ENCODE measurements at places on chromosomes 6 and 20. TPM values are rescaled to one million over a fixed set of nuclear protein-coding genes. Genes with fewer than 3 reads are reported as not detected.

DNA sequence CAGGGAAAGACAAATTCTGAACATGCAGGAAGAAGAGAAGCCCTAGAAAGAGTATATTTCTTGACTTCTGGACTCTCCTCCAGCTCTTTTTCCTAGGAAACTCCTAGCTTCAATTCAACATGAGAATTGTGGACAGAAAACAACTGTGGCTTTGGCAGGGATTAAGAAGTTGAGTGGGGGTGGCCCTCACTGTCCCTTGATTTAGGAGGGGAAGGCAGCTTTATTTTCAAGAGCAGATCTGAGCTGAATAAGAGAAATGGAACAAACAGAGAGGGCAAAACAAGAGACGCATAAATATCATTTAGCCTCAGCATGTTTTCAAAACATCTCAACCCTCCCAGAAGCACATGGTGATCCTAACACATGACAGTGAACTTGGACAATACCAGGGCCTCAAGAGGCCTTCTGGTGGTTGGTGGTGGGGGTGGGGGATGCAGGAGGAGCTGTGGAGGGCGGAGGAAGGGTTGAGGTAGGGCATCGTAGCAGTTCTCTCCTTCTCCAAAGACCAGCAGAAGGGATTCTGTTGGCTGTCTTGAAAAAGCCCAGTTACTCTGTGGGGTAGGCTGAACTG, 21.1 kb upstream of the TAGAP start:
- H3K27ac ChIP-seq, result no peak overlapping the region
- H3K4me3 ChIP-seq, result no peak overlapping the region
- peaks cover 18% of the 10 kb centered on the region for H3K4me1 ChIP-seq
- peaks cover 26% of the 10 kb centered on the region for H3K27me3 ChIP-seq
- H3K36me3 ChIP-seq, result no peaks in the 10 kb centered on the region

DNA sequence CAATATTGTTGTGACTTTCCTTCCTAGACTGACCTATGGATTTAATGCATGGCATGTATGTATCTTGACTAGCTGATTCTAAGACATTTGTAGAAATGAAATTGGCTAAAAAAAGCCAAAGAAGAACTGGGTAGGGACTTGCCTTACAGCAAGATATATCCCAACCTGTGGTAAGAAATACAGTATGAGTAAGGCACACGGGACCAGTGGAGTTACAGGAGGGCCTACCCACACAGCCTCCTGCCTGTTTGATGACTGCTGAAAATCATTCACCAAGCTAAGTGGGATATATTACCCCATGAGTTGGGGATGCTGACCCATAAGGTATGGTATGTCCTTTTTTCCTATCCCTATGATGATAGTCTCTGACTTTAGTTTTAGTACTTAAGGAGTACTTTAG, 112.2 kb downstream of the INSM1 start:
- no peaks in the 10 kb centered on the region for H3K36me3 ChIP-seq
- no peak overlapping the region for H3K4me3 ChIP-seq
- DNase-seq, result no peak

GRCh38 chr20:46757754-46758678, 48.6 kb downstream of the SLC2A10 start:
- no peaks in the 10 kb centered on the region for H3K36me3 ChIP-seq
- no peaks in the 10 kb centered on the region for H3K27me3 ChIP-seq
- no peak overlapping the region for H3K27ac ChIP-seq
- DNase-seq, result peak; percentile 74
- H3K4me3 ChIP-seq, result no peak overlapping the region
- H3K4me1 ChIP-seq, result peaks cover 4% of the 10 kb centered on the region

GRCh38 chr6:164345327-164345726, 930.8 kb downstream of the QKI start:
- peak overlapping the region; percentile 45 for H3K4me3 ChIP-seq
- DNase-seq, result no peak
- peaks cover 5% of the 10 kb centered on the region for H3K27me3 ChIP-seq
- peaks cover 18% of the 10 kb centered on the region for H3K36me3 ChIP-seq
- peak overlapping the region; percentile 82 for H3K27ac ChIP-seq
- peaks cover 42% of the 10 kb centered on the region for H3K4me1 ChIP-seq

DNA sequence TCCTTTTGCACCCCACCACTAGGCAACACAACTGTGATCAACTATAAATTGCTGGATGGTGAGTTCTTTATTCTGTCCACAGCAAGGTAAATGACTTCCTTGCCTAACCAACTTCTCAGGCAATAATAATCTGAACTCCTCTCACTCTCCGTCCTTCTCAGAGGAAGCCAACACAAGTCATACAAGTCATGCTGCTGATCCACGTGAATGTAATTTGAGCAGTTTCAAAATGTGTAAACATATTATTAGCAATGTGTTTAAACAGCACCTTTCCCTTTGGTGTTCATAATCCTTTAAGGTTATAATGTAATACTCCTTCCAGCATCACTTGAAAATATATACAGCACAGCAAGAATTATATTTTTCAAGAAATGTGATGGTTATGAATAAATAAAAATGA, 127.9 kb downstream of the QRSL1 start:
- H3K36me3 ChIP-seq, result peaks cover 17% of the 10 kb centered on the region
- peaks cover 9% of the 10 kb centered on the region for H3K4me1 ChIP-seq
- H3K27ac ChIP-seq, result no peak overlapping the region

DNA sequence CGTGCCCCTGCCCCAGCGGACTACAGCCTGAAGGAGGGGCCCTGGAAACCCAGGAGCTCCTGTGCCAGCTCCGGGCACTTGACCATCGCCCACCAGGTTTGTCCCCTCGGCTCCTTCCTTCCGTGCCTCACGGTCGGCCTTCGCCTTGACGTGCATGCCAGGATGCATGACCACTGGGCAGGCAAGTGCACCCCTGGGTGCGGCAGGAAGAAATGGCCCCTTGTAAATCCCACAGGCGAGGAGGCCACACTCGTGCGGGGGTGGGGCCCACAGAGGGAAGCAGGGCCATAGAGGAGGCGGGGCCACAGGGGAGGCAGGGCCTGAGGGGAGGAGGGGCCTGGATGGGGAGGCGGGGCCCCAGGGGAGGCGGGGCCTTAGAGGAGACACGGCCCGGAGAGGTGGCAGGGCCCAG, 81.7 kb downstream of the YTHDF1 start:
- no peaks in the 10 kb centered on the region for H3K36me3 ChIP-seq
- H3K4me3 ChIP-seq, result no peak overlapping the region
- H3K27me3 ChIP-seq, result no peaks in the 10 kb centered on the region

- H3K36me3 ChIP-seq, result no peaks in the 10 kb centered on the region
- H3K27ac ChIP-seq, result no peak overlapping the region
- DNase-seq, result no peak
- H3K4me1 ChIP-seq, result peaks cover 31% of the 10 kb centered on the region
- H3K27me3 ChIP-seq, result peaks cover 56% of the 10 kb centered on the region
- no peak overlapping the region for H3K4me3 ChIP-seq
Measured at GRCh38 chr6:41460742-41461336, 85.3 kb upstream of the FOXP4 start.

DNA sequence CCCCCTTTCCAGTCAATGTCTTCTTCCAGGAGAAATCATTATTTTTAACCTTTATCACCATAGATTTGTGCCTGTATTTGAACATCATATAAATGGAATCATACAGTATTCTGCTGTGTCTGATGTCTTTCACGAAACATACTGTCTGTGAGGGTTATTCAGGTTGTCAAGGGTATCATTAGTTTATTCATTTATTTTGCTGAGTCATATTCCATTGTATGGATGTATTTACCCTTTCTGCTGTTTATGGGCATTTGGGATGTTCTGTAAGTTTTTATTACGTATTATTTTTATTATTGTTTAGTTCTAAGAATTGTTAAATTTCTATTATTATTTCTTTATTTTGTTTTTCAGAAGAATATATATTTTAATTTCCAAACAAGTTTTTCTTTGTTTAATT, 22.0 kb downstream of the DNPH1 start:
- H3K27me3 ChIP-seq, result no peaks in the 10 kb centered on the region
- no peak overlapping the region for H3K4me3 ChIP-seq
- no peak for DNase-seq
- H3K36me3 ChIP-seq, result no peaks in the 10 kb centered on the region
- H3K4me1 ChIP-seq, result 0 out of 2 replicates have a peak, but pooled peaks cover 2% of the 10 kb centered on the region
- no peak overlapping the region for H3K27ac ChIP-seq

DNA sequence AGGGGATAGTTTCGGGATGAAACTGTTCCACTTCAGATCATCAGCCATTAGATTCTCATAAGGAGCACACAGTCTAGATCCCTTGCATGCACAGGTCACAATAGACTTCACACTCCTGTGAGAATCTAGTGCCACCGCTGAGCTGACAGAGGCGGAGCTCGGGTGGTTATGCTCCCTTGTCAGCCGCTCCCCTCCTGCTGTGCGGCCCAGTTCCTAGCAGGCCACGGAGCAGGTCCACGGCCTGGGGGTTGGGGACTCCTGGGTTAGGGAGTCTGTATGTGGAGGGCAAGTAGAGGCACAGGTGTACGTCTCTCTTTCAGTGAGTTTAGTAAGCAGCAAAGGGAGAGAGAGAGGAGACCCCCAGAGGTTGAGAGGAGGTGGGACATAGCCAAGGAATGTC, 30.5 kb upstream of the MDFI start:
- peaks cover 5% of the 10 kb centered on the region for H3K4me1 ChIP-seq
- H3K27ac ChIP-seq, result no peak overlapping the region
- H3K4me3 ChIP-seq, result no peak overlapping the region
- H3K36me3 ChIP-seq, result peaks cover 4% of the 10 kb centered on the region
- no peaks in the 10 kb centered on the region for H3K27me3 ChIP-seq
- no peak for DNase-seq

- no peaks in the 10 kb centered on the region for H3K27me3 ChIP-seq
- no peak overlapping the region for H3K27ac ChIP-seq
- H3K4me1 ChIP-seq, result no peaks in the 10 kb centered on the region
- no peak overlapping the region for H3K4me3 ChIP-seq
Measured at GRCh38 chr6:158086504-158087223, 81.4 kb downstream of the SERAC1 start.

- no peaks in the 10 kb centered on the region for H3K27me3 ChIP-seq
- no peak overlapping the region for H3K4me3 ChIP-seq
- no peak overlapping the region for H3K27ac ChIP-seq
Measured at GRCh38 chr6:90534337-90535025, 52.4 kb downstream of the MAP3K7 start.

DNA sequence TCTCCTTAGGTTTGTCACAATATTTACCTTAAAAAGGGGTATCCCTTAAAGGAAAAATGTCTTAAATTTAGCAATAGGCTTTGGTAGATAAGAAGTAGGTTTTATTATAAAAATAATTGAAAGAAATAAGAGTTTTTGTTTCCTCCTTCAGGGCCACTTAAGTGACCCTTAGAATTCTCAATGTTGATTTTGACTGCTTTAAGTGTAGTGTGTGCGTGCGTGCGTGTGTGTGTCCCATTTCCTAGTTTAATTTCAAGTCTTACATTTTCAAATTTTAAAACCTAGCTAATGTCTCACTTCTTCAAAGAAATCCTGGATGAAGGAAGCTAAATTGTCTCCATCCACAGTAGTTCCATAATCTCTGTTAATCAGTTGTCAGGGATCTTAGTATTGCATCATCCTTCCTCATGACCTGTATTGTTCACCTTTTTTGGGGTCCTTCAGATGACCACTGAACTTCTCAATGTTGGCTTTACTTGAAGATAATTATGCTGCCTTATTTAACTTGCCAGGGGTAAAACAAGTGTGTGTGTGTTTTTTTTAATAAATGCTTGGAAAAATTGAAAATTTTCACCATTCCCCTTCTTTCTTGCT, 50.7 kb upstream of the TFB1M start:
- peaks cover 10% of the 10 kb centered on the region for H3K4me1 ChIP-seq
- no peak overlapping the region for H3K27ac ChIP-seq
- H3K36me3 ChIP-seq, result no peaks in the 10 kb centered on the region
- no peak overlapping the region for H3K4me3 ChIP-seq
- DNase-seq, result no peak

Gene SLPI
- 0.74 TPM for total RNA-seq

Gene B3GALT4
- total RNA-seq, result 4.1 TPM

Gene SMIM28
- total RNA-seq, result not detected

Gene MACROD2
- 3.5 TPM for total RNA-seq

Gene DEFB127
- not detected for total RNA-seq

Gene TSHZ2
- total RNA-seq, result 0.23 TPM

Gene MRPS18A
- 58.6 TPM for total RNA-seq
